ENCODE measurements at places on chromosomes 12 and 14. TPM values are rescaled to one million over a fixed set of nuclear protein-coding genes. Genes with fewer than 3 reads are reported as not detected.

Gene CPSF2
- total RNA-seq: 28.0 TPM

Gene IFNG-AS1
- total RNA-seq: not detected

Gene TMTC1
- total RNA-seq: 3.0 TPM

Gene CRIP1
- 2.2 TPM for total RNA-seq

Gene GPR84
- total RNA-seq: not detected

DNA sequence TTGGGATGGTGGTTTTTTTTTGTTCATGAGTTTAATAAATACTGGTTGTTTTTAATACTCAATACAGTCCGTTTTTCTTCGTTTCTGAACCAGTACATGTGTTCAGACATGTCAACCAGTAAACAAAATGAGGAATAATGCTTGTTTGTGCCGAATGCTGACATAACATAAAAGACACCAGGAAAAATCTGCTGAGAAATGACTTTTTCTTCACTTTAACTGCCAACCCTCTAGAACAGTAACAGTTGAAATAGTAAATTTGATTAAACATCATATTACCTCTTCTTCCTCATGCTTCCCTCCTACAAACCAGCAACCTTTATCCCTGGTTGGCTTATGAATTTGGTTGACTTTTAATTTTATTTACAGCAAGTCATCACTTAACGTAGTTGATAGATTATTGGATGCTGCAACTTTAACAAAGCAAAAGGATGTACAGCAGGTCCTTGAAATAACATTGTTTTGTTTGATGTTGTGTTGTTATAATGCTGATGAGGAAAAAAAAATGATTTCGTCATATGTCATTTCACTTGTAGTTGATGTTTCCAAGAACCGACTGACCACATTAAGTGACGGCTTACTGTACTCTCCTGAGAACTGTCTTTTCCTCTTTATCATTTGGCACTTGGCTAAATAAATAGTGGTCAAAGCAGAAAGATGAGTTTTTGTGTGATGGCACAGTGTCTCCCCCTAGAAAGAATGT, 340.5 kb downstream of the TMTC2 start:
- H3K4me1 ChIP-seq: no peaks in the 10 kb centered on the region
- no peaks in the 10 kb centered on the region for H3K36me3 ChIP-seq
- no peak overlapping the region for H3K27ac ChIP-seq
- no peak for DNase-seq
- no peak overlapping the region for H3K4me3 ChIP-seq

DNA sequence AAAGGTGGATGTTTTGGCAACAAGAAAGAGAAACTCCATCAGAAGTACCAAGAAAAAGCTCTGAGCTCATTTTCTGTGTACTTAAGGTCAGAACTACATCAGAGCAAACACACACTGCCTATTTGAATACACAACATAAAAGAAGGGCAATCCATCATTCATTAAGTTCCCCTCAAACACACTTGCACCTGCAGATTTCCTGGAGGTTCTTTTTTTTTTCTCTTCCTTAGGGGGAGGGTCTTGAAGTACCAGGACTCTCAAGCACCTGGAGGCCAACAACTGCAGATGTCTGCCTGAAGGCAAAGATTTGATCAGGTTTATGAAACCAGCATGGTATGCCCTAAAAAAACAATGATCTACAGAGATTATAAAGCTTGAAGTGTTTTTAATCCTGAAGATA, 26.1 kb upstream of the PTHLH start:
- no peak for DNase-seq
- no peak overlapping the region for H3K4me3 ChIP-seq
- no peaks in the 10 kb centered on the region for H3K27me3 ChIP-seq

DNA sequence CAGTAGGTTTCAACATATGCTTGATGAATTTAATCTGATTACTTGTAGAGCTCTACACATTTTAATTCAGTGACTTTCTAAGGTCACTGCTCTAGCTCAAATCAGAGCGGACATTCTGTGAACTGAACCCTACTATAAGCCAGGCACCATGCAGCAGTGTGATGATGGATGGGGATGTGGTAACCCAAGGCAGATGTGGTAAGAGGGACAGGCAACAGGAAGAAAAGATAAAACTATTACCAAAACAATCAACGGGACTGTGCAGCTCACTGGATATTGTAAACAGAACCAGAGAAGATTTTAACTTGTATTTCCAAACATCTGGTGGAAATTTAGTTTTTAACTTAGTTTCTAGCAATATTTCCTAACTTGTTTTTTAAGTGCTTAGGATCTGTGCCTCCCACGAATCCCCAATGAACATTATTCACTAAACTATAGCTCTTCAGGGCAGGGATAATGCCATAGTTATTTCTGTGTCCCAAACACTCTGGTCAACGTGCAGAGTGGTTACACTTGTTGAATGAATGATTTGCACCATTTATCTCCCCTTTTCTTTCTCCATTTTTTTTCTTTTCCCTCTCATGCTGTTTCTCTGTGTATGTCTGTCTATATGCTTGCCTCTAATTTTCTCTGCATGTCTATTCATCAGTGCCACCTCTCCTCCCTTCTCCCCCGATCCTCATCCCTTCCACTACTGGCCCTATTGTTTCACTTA, 3.0 kb downstream of the ERO1A start:
- no peaks in the 10 kb centered on the region for H3K27me3 ChIP-seq
- H3K4me3 ChIP-seq: no peak overlapping the region
- peaks cover 28% of the 10 kb centered on the region for H3K4me1 ChIP-seq

DNA sequence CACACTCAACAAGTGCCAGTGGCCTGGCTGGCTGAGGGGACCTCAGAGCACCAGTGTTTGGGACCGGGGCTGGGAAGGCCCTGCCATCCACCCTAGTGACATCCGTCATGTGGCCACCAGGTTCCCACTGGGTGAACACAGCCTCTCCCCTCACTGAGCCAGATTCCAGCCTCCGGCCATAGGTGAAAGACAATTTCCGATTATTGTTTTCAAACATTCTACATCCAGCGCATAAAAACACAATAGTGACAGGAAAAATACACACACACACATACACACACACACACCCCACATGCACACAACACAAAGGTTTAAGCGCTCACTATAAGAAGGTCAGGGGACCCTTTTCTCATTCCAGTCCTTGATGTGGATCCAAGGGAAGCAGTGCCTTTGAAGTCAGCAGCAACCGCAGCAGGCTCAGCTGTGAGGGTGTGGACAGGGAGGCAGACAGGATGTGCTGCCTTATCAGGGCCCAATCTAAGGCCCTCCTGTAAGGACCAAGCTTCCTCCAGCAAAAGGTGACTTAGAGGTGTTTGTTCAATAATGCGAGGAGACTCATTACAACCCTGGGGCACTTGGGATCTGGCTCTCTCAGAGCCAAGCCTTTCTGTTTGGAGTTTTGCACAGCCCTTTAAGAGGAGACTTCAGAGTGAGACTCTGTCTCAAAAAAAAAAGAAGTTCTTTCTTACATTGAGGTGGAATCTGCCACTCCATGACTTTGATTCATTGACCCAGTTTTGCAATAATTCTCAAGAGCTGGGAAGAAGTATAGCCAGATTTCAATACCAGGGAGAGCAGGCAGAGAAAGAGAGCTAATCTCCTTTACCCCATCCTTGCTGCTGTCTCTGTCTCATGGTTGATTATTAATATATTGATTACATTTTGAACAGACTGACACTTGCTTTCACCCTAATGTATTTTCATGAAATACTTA, 227.8 kb downstream of the ZFP36L1 start:
- no peak overlapping the region for H3K4me3 ChIP-seq
- DNase-seq: no peak
- no peaks in the 10 kb centered on the region for H3K36me3 ChIP-seq
- H3K4me1 ChIP-seq: peaks cover 13% of the 10 kb centered on the region
- peak overlapping the region; percentile 82 for H3K27ac ChIP-seq
- no peaks in the 10 kb centered on the region for H3K27me3 ChIP-seq

GRCh38 chr14:30621354-30621939, 672 bp upstream of the SCFD1 start:
- H3K36me3 ChIP-seq: no peaks in the 10 kb centered on the region
- H3K27me3 ChIP-seq: no peaks in the 10 kb centered on the region
- H3K27ac ChIP-seq: peak overlapping the region; percentile 81
- H3K4me3 ChIP-seq: peak overlapping the region; percentile 71

- H3K27ac ChIP-seq: no peak overlapping the region
- no peak overlapping the region for H3K4me3 ChIP-seq
- DNase-seq: no peak
- H3K27me3 ChIP-seq: no peaks in the 10 kb centered on the region
Measured at GRCh38 chr14:103393070-103393469, 7.9 kb downstream of the MARK3 start.

GRCh38 chr12:56385873-56386272, 23.2 kb upstream of the APOF start:
- H3K4me1 ChIP-seq: no peaks in the 10 kb centered on the region
- no peaks in the 10 kb centered on the region for H3K27me3 ChIP-seq
- H3K36me3 ChIP-seq: no peaks in the 10 kb centered on the region
- no peak overlapping the region for H3K27ac ChIP-seq
- no peak overlapping the region for H3K4me3 ChIP-seq

- no peak overlapping the region for H3K4me3 ChIP-seq
- DNase-seq: no peak
- no peaks in the 10 kb centered on the region for H3K36me3 ChIP-seq
- H3K4me1 ChIP-seq: no peaks in the 10 kb centered on the region
- H3K27me3 ChIP-seq: no peaks in the 10 kb centered on the region
Measured at GRCh38 chr14:44041700-44042099, 465.4 kb downstream of the FSCB start.

GRCh38 chr12:77720258-77720657, 110.4 kb upstream of the NAV3 start:
- no peak overlapping the region for H3K4me3 ChIP-seq
- H3K27me3 ChIP-seq: peaks cover 4% of the 10 kb centered on the region
- H3K36me3 ChIP-seq: no peaks in the 10 kb centered on the region
- DNase-seq: no peak
- H3K27ac ChIP-seq: no peak overlapping the region

DNA sequence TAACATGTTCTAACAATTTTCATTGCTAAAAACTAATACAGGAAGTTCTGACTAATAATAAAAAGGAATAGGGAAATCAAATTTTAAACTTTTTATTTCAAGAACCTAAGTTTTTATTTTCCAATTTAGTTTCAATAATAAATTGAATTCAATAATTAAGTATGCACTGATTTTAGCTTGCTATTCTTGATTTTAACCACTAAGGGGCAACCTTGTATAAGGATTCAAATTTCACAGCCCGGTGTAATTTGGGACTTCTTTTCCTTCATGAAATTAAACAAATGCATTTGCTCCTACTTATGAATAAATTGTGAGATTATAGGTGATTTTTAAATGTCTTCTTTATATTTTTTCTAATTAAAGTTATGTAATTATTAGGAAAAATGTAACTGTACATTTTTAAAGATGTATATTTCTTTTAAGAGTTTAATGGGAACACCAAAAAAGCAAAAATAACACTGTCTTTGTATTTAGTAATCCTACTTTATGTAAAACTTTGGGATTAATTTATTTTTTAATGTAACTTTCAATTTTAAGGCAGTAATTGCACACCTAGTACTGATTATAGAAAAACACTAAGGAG, 241.4 kb upstream of the PDZRN4 start:
- no peak for DNase-seq
- no peaks in the 10 kb centered on the region for H3K36me3 ChIP-seq
- no peak overlapping the region for H3K27ac ChIP-seq

Measured in right lobe of liver (tissue), 6 donors.